ENCODE measurements at places on chromosomes 16 and 17.
A peak's percentile ranks its signal among the peaks of the same experiment; 100 is the strongest.

GRCh38 chr16:13926464-13926863 is 6.5 kb downstream of the ERCC4 start:
- DNase-seq, result no peak

DNA sequence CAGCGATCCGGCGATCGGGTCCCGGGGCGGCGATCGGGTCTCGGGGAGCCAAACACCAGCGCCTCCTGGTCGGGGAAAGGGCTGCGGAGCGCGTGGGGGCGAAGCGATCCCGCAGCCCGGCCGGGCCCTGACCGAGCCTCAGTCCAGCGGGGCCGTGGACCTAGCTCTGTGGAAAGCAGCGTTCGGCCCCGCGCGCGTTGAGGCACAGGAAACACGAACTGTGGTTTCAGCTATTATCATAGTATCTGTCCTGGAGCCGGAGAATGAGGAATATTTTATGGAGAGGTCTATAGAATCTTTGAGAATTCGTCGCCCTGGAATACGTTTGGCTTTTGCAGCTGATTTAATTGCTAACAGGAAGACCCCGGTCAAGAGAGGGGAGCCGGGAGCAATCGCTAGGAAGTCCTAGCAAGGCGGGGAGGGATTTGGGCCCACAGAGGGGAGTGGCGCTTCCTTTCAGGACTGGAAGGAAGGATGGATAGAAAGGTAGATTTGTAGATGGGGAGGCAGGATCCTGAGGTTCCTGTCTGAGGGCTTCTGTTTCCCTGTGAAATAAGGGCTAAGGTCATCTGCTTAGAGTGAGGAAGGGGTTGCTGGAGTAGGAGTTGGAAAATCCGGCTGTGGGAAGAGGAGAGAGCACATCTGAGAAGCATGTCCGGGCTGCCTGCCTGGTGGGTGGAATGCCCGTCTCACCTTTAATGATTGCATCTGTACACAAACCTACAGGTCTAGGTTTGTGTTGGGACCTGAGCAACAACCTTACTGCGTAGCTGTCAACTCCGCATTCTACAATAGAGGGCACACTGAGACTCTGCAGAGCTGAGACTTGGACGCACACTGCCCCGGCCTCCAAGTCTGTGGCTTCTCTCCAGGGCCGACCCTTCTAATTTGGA is 770 bp downstream of the CCNF start:
- no peak for DNase-seq

GRCh38 chr16:76278086-76278485 is 885 bp downstream of the CNTNAP4 start:
- no peak for DNase-seq

DNA sequence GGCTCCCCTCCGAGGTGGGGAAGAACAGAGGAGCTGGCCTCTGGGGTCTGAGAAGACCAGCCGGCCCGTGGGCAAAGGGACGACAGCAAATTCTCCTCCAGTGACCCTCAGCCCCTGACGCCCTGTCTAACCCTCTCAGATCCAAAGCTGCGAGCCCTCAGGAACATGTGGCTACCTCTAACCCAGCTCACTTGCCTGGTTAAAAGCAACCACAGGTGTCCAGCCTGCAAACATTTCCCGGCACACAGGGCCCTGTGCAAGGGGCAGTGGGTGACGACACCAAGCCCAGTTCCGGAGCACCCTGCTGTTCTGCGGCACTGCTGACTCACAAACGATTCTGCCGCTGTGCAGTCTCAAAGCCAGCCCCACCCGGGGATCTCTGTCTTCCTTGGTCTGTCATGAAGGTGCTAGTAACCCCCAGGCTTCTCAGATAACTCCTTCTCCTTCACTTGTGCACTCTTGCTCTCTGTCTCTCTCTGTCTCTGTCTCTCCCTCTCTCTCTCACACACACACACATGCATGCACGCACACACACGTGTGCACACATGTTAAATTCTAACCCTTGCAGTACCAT is 23.0 kb downstream of the WNT3 start:
- DNase-seq, result no peak

GRCh38 chr16:54506741-54507500 is 220.3 kb upstream of the IRX3 start:
- DNase-seq, result no peak

DNA sequence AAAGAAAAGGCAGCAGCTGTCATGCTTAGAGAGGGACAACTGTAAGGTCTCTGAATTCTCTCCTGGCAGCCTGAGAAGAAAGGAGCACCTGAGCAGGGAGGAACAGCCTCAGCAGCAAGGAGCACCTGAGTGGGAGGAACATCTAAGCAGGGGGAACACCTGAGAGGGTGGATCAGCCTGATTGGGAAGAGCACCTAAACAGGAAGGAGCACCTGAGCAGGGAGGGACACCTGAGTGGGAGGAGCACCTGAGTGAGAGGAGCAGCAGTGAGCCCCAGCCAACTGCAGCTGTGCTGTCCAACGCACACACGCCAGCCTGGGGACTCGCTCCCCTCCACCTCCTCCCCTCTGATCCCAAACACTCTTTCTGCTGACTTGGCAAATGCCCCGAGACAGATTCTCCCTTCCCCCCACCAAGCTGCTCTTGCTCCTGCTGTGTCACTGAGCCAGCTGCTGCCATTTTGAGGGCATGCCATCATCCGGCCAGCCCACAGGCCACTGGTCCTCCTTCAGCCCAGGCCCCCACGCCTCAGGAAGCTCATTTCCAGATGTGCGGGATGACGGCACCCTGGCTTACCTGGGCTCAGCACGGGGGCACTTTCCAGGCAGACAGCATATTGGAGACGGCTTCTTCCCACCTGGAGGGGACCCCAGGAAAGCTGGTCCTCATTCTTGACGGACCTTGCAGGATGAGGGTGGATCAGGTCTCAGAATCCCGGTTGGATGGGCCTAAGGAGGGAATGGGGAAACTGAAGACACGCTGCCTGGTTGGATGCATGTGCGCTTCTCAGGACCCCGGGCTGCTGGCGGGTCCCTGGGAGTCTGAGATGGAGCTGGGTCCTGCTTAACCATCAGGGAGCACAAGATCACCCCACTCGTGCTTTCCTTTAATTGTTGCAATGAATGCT is 57.7 kb upstream of the RBFOX3 start:
- DNase-seq, result no peak

DNA sequence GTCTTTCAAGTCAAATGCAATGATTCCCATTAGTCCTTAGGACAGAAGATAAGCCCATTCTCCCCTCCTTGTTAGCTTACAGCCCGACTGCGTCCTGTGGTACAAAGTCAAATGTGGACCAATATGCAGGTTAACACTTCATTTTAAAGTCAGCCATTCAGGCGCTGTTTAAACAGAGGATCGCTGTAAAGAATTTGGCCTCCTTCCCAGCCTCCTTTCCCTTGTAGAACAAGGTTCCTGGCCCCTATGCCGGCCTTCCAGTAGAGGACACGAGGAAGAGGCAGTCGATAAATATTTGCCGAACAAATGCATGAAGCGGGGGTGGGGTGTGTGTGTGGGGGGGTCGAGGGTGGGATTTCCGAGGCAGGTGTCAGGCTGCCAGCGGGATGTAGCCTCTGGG is 4.3 kb downstream of the SDK2 start:
- no peak for DNase-seq

- peak; percentile 56 for DNase-seq
Measured at GRCh38 chr16:88331989-88332920, 50.5 kb upstream of the ZNF469 start.

DNA sequence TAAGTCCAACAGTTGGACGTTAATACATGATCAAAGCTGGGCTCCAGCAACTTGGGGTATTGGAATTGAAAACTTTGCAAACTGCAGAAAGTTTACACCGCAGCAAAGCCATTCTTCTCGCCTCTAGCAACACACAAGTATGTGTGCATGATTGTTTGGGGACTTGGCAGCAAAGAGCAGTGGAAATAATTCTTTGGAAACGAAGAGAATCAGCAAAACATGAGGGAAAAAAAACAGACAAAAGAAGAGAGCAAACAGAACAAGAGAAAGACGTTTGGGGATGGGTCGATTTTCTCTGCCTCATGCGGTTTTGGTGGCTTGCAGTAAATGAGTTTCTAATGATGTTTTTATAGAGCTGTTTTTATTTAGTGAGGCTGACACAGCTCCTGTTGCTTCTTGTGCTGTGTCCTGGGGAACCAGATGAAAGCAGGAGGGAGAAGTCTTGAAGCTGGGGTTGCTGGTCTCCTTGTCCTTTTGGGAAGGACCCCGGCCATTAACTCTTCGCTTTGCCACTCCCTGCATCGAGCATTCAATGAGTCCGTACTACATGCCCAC is 502.9 kb downstream of the GRIN2A start:
- DNase-seq, result no peak

DNA sequence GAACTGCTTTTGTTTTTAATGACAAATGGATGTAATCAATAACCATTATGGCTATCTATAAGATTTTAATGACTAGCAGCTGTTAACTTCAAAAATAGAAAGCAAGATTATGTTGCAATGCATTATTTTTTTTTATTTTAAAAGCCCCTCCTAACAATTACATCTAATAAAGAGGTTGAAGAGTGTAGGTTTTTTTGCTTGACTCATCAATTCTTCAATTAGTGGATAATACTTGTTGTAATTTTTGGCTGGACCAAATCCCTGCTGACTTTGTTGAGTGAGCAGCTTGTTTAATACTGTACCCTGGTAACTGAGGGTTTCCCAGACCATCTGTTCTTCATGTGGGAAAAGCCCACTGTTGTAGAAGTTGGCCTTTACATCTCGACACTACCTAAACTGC is 24.2 kb downstream of the KRT25 start:
- DNase-seq, result no peak

DNA sequence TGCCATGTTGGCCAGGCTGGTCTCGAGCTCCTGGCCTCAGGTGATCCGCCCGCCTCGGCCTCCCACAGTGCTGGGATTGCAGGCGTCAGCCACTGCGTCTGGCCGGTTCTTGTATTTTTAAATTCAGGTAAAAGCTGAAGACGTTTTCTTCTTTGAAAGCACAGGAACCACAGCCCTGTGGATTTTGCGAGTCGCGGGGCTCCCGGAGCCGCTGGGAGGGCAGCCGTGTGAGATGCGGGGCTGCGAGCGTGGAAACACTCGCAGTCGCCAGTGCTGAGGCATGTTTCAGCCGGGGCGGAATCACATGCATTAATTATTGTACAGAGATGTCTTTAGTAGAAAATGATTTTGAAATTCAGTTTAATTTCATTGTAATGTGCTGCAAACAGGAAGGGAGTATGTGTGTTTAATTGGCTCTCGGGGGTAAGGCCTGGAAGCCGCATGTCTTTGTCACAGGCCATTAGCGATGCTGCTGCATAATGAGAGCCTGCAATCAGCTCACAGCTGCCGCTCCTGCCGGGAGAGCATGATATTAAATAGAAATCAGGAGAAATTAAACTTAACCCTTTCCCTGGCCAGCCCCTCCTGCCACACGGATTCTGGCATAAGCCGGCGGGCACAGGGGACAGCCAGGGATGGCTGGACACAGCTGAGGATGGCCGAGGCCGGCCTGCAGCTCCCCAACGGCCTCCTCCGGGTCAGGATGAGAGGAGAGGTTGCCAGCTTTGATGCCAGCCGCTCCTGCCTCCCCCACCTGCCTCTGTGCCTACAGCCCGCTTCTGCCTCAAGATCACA is 35.4 kb upstream of the CDH15 start:
- DNase-seq, result no peak

- DNase-seq, result no peak
Measured at GRCh38 chr16:57830890-57831484, 28.7 kb upstream of the KIFC3 start.

GRCh38 chr16:84294117-84294516 is 561 bp upstream of the WFDC1 start:
- DNase-seq, result no peak

- peak; percentile 54 for DNase-seq
Measured at GRCh38 chr16:28491230-28491969, 474 bp downstream of the CLN3 start.

DNA sequence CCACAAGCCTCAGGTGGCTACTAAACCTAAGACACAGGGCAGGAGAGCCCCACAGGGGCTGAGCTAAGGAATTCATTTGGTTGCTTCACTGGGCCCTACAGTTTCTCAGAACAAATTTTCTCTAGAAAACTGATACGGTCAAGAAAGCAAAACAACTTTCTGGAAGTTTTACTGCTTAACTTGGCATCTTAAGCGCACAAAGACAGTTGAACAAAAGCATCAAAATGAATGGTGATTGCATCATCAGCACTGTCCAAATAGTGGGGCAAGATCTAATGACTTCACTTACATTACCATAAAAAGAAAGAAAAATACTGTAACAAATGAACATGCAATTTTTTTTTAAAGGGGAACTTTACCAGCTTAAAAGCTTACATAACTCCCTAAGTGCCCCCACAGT is 47.6 kb downstream of the XPO6 start:
- DNase-seq, result no peak

DNA sequence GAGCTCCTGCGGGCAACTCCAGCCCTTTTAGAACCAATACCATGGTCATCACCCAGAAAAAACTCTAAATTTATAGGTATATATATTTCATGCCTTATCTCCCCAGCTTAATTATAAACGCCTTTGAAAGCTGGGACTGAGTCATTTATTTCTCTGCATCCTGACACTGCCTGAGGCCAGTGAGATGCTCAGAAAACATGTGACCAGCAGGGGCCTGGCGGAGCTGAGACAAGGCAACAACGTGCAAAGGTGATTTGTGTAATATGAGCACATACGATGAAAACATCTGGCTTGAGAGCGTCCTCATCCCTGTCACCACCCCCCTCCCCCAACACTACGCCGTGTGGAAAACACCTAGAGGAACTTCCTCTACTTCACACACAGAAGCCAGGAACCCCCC is 22.7 kb downstream of the NXN start:
- DNase-seq, result no peak

DNA sequence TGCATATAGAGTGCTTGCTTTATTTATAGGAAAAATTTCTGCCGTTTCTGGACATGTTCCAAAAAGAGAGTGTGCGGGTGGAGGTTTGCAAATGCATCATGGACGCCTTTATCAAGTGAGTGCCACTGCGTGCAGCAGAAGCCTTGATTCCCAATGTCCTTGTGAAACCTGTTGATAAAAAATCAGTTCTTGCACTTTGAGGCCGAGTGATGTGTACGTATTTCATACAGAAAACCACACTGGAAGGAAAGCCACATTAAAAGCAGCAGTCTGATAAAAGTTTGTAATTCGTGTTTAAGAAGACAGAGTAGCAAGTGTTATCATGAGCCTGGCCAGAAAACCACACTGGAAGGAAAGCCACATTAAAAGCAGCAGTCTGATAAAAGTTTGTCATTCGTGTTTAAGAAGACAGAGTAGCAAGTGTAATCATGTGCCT is 78.0 kb downstream of the KNOP1 start:
- no peak for DNase-seq

DNA sequence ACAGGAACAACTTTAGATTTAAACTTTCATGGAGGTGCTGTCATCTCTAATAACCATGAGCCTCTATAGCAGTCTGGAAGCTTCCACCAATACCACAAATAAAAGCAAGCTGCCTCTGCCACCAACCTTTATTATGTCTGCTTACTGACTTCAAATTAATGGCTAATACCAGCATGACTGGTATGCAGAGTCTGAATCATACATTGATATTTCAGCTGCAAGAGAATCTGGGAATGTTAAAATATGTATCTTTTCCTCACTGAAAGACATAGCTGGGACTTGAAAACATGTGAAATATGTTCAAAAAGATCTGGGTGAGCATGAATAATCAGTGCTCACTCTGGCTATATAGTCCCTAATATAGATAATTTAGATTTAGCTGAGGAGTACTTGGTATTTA is 488.6 kb downstream of the CDH8 start:
- no peak for DNase-seq

Measured in substantia nigra (tissue), 51 donors.